CD4-positive, alpha-beta T cell treated with Interleukin-15 for 1 hour (primary cell): ENCODE measurements at places on chromosomes 1 and 21.

- DNase-seq: no peak
These were observed 10.0 kb upstream of the IRF6 start for GRCh38 chr1:209815931-209816341.

- no peak for DNase-seq
These were observed 156.3 kb upstream of the C1orf174 start for GRCh38 chr1:4056422-4056821.

DNA sequence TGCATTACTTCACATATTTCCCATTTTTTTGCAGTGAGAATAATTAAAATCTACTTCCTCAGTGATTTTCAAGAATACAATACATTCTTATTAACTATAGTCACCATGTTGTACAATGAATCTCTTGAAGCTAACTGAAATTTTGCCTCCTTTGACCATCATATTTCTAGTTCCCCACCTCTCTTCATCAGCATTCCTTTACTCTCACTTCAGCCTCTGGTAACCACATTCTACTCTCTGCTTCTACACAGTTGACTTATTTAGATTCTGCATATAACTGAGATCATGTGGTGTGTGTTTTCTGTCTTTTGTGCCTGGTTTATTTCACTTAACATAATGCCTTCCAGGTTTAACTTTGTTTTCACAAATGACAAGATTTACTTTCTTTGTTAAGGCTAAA lies 304.4 kb upstream of the LYPLAL1 start:
- no peak for DNase-seq

DNA sequence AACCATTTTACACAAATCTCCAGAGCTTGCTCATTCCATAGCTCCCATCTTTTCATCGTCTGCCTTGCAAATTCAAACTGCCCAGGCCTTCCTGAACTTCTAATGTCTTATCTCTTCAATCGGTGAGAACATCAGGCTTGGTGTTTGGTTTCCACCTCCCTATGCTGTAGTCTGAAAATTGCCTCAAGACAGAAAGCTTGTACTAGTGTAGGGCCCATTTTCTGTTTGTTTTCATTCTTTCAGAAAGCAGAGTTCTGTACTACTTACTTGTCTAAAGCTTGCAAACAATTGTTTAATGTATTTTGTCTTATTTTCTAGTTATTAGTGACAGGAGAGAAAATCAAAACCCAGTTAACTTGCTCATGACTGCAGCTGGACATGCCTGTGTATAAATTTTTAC lies 16.8 kb downstream of the HOOK1 start:
- DNase-seq: no peak

DNA sequence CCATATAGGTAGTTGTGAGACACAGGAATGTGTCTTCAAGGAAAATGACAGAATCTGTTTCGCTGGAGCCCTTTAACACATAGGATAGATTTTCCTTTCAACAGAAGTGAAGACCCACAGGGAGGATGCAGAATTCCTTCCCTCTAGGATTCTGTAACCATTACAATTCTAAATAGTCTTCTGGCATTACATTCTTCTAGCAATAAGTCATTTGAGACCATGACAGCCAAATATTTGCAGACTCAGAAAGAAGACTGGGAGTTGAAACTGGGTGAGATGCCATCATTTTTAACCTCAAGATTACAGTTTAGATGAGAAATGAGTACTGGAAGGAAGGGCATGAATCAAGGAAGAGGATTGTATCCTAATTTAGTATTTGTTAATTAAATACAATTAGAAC lies 61.6 kb downstream of the ZBTB18 start:
- DNase-seq: no peak

DNA sequence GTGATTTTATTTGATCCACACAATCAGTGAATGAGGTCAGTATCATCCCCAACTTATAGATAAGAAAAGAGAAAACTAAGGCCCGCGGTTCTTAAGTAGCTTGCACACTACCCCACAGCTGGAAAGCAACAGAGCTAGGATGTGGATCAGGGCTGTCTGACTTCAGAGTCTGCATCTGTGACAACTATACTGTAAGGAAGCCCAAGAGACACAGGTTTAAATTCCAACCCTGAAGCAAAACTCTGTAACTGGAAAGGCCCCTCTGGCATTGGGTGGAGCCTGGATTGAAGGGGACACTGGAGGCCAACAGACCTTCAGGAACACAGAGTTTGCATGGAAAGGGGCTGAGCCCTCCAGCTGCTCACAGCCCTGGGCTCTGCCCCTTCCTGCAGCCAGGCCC lies 40.2 kb downstream of the LGR6 start:
- no peak for DNase-seq

GRCh38 chr1:19395678-19396192 lies 83.6 kb downstream of the SLC66A1 start:
- DNase-seq: no peak

DNA sequence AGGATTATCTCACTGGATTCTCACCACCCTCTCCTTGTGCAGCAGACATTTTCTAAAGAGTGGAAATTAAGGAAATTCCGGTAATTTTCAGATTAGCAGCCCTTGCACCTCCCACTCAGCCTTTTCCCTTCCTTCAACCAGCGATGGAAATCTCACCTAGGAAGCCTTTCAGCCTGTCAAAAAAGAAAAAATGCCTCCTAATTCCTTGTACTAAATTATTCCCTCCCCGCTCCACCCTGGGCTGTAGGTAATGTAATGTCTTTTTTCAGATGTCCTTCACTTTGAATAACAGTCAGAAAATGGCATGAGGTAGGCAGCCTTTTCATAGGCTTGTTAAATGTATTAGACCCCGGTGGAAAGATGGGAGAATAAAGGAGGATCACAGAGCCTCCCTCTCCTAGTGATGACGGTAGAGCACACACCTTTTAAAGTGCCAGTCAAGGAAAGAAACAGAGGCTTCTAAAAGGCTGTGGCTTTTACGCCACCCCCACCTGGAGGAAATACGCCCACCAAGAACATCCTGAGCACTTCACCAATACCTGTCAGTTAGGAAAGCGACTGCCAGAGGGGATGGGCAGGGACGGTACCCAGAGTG lies 62.8 kb upstream of the NEK2 start:
- DNase-seq: no peak

GRCh38 chr1:205567716-205568115 lies 63.2 kb downstream of the CDK18 start:
- DNase-seq: no peak

DNA sequence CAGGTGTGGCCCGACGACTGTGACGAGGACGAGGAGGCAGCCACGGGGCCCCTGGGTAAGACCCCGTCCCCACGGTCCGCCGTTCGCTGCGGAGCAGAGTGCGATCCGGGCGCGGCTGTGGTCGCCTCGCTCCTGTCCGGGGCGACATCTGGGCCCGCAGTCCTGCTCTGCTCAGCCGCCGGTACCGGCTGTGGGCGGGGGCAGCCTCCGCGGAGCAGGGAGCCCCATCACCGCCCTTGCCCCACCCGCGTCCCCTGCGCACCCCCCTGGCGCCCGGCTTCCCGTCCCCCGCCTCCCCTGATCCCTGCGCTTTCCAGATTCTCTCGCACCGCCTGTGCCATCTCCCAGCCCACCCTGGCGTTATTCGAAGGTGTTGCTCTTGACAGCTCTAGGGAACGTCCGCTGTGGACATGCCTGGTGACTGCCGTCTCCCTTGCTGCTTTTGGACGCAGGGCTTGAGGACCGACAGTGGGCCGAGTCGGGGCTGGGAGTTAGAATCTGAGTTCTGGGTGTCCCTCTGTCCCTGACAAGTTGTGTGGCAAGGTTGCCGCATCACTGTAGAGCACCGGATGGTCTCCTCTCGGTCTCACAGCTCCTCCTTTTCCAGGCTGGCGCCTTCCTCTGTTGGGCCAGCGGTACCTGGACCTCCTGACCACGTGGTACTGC lies 596 bp downstream of the TOR3A start:
- peak; percentile 25 for DNase-seq

- DNase-seq: no peak
These were observed 145.5 kb downstream of the TIAM1 start for GRCh38 chr21:31198575-31198974.

GRCh38 chr1:41537251-41537650 lies 52.8 kb upstream of the EDN2 start:
- no peak for DNase-seq

DNA sequence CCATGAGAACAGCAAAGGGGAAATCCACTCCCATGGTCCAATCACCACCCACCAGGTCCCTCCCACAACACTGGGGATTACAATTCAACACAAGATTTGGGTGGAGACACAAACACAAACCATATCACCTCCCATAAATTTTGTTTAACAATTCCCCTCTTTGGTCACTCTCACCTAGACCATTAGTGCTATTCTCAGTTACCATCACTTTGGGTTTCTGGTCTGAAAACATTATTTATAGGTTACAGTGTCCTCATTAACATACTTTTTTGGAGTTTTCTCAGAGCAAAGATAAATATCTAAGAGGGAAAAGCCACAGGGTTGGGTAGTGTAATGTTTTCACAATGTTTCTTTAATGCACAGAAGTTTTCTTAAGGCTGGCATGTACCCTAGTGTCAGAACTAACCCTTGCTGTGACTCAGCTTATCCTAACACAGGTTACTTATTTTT lies 47.7 kb upstream of the DNAH14 start:
- DNase-seq: no peak

DNA sequence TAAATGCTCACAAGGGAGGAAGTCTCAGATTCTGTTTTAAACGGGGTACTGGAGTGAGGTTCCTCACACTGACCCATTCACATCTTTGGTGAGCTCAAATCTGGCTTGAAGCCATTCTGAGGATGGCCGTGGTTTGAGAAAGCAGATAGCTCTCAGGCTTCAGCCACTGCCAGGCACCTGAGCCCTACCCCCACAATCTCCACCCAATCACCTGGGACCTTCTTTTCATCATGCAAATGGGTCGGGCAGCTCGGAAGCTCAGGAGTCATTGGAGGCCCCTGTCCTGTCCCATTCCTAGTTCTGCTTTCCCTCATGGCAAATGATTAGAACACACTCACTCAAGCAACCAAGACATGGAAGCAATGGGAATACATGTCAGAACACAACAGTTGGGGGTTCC lies 141.4 kb upstream of the ETS2 start:
- DNase-seq: no peak

- DNase-seq: no peak
These were observed 101.6 kb downstream of the ZMYM4 start for GRCh38 chr1:35369922-35370671.

DNA sequence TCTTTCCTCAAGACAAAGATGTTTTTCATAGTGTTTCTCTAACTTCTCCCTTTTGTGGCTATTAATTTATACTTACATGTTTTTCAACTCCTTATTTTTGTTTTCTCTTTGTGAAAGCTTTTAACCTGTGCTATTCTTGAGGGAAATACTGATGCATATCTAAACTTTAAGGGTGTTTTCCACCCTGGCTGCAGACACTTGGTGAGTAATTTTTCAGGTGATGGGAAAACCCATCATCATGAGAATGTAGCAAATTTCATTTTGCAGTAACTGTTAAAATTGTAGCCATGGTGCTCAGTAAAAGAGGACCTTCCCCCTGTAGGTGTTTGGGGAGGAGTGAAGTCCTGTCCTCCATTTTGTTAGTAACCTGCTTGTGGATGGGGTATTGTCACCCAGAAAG lies 124.2 kb downstream of the LIPI start:
- DNase-seq: no peak

GRCh38 chr21:33660406-33660805 lies 18.1 kb downstream of the ITSN1 start:
- DNase-seq: no peak

GRCh38 chr1:197674286-197674685 lies 101.0 kb downstream of the DENND1B start:
- DNase-seq: no peak

DNA sequence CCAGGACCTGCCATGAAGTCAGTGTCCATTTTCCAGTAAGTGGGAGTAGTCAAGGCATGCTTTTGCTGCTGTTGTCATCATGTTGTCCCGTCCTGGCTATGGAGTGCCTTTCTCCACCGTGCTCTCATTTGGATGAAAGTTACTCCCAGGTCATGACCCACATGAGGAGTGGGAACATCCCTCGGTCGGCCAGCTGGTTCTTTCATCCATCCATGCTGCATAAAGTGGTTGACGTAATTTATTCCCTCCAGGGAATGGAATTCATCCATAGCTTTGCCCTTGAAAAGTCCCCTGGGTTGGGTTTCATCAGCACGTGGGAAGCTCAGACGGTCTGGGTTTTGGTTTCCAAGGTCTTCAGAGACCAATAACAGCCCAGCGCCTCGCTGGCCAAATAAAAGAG lies 11.6 kb downstream of the PLA2G2A start:
- no peak for DNase-seq

GRCh38 chr1:7379441-7379971 lies 391.6 kb upstream of the VAMP3 start:
- no peak for DNase-seq

DNA sequence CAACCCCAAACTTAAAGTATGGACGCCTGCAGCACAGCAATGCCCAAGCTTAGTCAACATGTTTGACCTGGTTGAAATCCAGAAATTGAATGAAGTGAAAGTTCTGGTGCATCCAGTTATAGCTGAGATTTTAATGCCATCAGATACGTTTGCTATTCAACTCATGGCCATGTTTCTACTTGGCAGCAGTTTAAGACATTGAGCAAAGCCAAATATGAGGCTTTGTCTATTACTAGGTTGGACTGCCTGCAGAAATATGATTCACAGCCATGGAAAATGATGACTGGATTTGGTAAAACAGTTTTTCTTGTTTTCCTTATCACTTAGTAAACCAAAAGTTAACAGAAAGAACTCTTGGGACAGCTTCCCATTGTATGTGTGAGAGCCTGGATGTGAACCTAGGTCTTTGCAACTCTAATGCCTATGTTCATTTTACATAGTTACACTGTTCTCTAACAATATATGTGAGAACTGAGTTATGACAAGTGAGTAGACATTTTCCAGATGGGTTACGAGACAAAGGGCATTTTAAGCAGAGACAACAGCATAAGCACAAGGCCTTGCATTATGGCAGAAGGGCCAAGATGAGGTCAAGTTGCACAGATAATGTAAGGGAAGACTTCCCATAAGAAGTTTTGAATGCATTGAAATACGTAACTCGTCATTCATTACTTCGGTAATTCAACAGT lies 32.4 kb upstream of the MYSM1 start:
- no peak for DNase-seq

GRCh38 chr1:195876792-195877191 lies 731.4 kb downstream of the KCNT2 start:
- no peak for DNase-seq

GRCh38 chr1:96596226-96596922 lies 125.2 kb upstream of the PTBP2 start:
- DNase-seq: no peak

GRCh38 chr1:64886877-64887276 lies 79.5 kb downstream of the JAK1 start:
- DNase-seq: no peak

- DNase-seq: no peak
These were observed 1.4 kb downstream of the YBEY start for GRCh38 chr21:46287541-46287940.

GRCh38 chr1:44031252-44032169 lies at the start of gene SLC6A9:
SLC6A9 (minus strand) TSS chr1:44031462; CDS start chr1:44024277, 7,185 bp downstream.
- DNase-seq: no peak

DNA sequence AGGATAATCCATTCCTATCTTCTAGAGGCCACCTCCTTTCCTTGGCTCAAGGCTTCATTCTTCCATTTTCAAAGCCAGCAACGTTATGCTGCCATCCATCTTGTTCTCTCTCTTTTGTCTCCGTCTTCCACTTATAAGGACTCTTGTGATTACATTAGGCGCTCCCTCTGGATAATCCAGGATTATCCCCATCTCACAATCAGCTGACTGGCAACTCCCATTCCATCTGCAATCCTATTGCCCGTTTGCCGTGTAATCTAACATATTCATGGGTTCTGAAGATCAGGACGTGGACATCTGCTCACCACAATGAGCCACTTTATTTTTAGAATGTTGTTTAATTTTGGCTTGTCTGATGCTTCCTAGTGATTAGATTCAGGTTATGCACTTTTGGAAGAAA lies 89.3 kb downstream of the EBNA1BP2 start:
- DNase-seq: no peak
